ENCODE measurements at places on chromosomes 7 and 10.
A peak's percentile ranks its signal among the peaks of the same experiment; 100 is the strongest.

- DNase-seq, result no peak
Measured at GRCh38 chr7:33143996-33144718, 14.8 kb downstream of the BBS9 start.

- peak; percentile 67 for DNase-seq
Measured at GRCh38 chr10:51651063-51651462, 48.3 kb downstream of the CSTF2T start.

- DNase-seq, result no peak
Measured at GRCh38 chr10:5490698-5491464, 8.5 kb downstream of the CALML5 start.

GRCh38 chr10:123327450-123327849, 173.2 kb downstream of the BUB3 start:
- DNase-seq, result no peak

GRCh38 chr7:127910670-127911069, 120.6 kb downstream of the LRRC4 start:
- DNase-seq, result no peak

DNA sequence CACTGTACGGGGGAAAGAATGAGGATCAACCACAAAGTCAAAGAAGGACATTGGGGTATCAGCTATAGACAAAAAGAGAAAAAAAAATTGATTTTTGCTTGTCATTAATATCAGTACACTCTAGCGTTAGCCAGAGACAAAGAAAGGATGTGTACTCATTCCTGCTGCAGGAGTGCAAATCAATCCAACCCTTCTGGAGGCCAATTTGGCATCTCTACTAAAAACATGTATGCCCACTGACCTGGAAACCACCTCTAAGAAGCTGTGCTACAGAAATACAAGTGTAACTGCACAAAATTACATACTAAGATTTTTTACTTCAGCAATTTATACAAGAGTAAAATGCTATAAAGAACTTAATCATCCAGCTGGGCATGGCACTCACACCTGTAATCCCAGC, 13.6 kb downstream of the NSMCE4A start:
- DNase-seq, result no peak

- peak; percentile 24 for DNase-seq
Measured at GRCh38 chr7:128869138-128869943, 6.7 kb downstream of the ATP6V1F start.

- DNase-seq, result no peak
Measured at GRCh38 chr7:6139189-6139996, 108.2 kb downstream of the ANKRD61 start.

- DNase-seq, result no peak
Measured at GRCh38 chr7:35251606-35252310, 2.1 kb downstream of the TBX20 start.
